Stromal cell of bone marrow (primary cell): ENCODE measurements at places on chromosomes 3 and 15.
A peak's percentile ranks its signal among the peaks of the same experiment; 100 is the strongest.

DNA sequence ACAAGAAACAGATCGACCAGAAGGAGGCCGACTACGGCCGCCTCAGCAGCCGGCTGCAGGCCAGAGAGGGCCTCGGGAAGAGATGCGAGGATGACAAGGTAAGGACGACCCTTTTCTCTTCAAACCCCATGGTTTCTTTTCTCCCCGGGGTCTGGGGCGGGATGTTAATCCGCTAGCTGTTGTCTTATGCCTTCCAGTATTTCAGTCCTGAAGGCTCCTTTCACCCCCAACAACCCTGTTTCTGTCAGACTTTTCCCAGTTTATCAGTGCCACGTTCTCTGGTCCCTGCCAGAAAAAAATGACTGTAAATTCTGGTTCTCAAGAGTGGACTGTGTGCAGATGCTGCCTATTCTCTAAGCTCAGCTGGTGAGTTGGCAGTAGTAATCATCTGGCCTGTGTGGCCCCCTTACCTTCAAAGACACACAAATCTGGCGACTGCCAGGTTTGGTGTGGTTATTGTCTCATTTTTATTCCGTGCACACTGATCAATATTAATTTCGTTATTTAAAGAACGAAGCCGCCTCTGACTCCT, 806 bp downstream of the GOLM2 start:
- no peak for DNase-seq

DNA sequence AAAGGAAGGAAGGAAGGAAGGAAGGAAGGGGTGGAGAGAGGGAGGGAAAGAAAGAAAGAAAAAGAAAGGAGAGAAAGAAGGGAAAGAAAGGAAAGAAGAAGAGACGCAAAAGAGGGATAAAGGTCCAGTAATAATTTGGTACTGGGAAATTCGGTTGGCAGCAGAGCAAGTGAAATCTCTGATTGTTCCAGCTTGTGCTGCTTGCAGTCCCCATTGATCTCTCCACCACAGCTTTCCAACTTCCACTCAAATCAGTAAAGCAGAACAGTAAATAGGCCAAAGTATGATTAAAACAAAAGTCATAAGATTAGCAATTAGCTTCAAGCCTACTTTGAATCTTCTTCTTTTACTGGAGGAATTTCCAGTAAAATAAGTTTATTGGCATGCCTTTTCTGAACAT, 357.2 kb downstream of the ROBO1 start:
- no peak for DNase-seq

- DNase-seq = no peak
These were observed 3.8 kb downstream of the NRROS start for GRCh38 chr3:196643201-196643749.

DNA sequence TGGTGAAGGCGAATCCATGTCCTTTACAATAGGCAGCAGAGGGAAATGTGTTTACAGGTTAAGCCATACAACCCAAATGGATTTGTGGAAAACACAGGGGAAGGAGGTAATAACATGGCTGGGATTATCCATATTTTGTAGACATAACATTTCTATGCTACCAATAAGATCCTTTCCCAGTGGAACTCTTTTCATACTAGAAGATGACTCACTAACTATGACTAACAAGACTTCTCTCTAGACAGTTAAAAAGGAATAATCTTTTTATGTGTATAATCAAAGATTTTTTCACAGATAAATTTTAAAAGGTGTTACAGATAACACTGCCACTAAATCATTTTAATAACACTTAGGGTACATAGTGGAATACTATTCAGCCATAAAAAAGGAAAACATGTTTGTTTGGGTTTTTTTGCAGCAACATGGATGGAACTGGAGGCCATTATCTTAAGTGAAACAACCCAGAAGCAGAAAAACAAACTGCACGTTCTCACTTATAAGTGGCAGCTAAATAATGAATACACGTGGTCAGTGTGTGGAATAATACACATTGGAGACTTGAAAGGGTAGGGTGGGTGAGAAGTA, 39.6 kb downstream of the VPS13C start:
- DNase-seq = peak; percentile 18

- DNase-seq = no peak
These were observed 619 bp downstream of the TTBK2 start for GRCh38 chr15:42919799-42920518.

- no peak for DNase-seq
These were observed 543.7 kb downstream of the FHIT start for GRCh38 chr3:60707452-60708020.

DNA sequence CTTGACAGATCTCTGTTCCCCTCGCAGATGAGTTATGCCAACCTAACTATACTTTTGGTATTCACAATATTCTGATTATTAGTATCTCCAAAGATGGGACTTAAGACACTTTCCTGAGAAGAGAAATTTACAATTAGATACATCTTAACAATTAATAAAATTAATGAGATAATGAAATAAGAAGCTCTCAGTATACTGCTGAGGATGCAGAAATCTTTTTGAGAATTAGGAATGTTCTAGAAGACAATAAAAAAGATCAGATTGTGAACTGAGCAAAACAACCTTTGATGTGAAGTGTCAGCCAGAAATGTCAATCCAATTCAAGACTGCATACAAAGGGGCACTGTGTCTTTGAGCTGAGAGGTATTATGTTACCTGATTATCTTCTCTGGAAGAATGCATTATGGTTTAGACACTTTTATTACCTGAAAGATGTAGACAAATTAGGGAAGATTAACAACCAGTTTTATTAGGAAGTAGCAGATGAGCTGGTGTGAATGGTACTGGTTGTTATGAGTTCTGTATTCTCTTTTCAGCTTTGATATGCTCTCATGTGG, 262.9 kb downstream of the TIGIT start:
- no peak for DNase-seq

- DNase-seq = no peak
These were observed 7.0 kb downstream of the FILIP1L start for GRCh38 chr3:100107221-100107814.

DNA sequence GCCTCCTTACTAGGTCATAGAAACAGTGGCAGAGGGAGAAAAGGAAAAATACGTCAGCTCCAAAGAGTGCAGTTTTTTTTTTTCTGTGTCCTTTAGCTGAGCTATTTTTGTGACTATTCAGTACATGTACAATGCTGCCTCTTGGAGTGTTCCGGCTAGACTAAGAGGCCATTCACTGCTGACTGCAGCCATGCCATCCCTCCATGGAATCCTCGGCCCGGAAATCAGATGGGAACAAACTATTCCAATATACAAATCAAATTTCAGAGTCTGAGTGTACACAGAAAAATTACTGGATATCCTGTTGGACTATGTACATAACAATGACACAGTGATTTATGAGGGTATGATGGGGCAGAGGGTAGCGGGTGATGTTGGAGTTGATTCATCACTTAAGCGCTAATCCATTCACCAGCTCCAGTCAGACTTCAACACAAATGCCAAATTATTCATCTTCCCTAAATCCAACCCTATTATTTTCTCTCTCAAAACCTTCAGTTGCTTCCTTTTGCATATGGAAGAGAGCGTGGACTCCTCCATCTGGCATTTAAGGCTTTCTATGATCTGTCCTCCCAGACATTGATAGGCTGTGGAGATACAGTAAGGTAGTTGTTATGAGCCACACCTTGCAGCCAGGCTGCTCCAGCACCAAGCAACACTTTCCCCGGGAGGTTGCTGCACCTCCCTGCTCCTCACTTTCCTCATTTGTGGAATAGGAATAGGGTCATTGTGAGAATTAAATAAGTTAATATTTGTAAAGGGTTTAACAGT, 109.1 kb downstream of the LPP start:
- peak; percentile 87 for DNase-seq

DNA sequence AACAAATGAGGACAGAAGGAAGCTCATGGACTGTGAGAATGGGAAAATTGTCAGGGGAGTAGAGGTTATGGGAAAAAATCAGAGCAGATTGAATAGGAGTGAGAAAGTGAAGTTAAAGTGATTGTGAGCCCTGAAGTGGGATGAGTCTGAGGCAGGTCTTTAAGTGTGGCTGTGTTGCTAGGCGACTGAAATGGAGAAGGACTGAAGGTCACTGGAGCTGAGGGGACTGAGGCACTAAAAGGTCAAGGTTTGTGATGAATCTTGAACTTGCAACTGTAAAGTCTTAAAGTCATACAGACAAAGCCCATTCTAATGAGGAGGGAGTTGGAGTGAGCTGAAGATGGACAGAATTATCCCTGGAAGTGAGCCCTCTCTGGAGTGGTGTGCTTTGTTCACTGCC, 518.9 kb downstream of the TUSC7 start:
- no peak for DNase-seq

GRCh38 chr3:126314305-126314789, 42.9 kb downstream of the KLF15 start:
- no peak for DNase-seq

DNA sequence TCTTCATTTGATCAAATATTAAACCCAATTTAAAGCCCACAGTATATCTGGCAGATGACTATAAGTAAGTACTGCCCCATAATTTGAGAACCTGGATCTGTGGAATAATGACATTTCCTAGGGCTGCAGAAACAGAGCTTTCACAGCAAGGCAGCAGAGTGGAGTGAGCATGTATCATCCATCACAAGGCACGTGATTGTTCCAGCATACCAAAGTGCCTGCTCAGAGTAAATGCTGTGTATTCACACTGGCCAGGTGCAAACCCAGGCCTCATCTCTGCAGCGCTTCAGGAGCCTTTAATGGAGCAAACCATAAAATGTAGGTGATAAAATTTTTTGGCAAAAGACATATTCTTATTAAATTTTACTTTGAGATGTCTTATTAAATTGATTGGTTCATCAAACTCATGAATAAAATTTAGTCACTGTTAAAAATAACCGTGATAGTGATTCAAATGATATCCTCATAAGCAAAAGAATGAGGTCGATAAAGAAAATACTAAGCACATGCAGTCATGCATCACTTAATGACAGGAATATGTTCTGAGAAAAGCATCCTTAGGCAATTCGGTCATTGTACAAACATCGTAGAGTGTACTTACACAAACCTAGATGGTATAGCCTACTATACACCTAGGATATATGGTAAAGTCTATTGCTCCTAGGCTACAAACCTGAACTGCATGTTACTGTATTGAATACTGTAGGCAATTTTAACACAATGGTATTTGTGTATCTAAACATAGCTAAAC, 99.3 kb upstream of the SLC24A5 start:
- no peak for DNase-seq

- DNase-seq = no peak
These were observed 63.9 kb downstream of the UQCC5 start for GRCh38 chr3:52600258-52600657.

DNA sequence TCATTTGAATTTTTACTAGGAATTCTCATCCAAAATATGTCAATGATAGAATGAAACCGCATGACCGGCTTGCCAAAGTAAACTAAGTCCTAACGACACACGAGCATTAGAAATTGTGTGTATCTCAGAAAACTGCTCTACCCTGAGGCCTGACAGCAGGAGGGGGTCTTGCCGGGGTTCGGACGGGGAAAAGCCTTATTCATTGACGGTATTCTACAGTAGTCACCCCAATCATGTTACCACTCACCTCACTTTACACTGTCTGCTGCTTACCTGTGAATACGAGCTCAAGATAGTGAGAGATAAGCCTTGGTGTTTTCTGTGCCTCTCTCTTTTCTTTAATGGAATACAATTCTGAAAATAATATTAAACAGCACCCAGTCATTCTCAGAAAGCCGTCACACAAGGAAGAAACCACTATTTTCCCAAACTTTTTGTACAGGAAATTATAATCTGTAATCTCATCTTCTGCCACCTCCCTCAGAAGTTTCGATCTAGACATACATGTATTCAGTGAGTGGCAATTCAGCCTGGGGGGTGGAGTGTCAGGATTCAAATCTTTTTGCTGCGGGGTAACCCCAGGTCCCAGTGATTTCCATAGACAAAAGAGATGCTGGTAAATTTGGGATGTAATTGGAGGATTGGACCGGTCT, 492 bp upstream of the FAM43A start:
- DNase-seq = no peak

- DNase-seq = no peak
These were observed 3.0 kb downstream of the PEAK1 start for GRCh38 chr15:77416954-77417353.

GRCh38 chr3:13891017-13891392, 11.1 kb upstream of the WNT7A start:
- no peak for DNase-seq

DNA sequence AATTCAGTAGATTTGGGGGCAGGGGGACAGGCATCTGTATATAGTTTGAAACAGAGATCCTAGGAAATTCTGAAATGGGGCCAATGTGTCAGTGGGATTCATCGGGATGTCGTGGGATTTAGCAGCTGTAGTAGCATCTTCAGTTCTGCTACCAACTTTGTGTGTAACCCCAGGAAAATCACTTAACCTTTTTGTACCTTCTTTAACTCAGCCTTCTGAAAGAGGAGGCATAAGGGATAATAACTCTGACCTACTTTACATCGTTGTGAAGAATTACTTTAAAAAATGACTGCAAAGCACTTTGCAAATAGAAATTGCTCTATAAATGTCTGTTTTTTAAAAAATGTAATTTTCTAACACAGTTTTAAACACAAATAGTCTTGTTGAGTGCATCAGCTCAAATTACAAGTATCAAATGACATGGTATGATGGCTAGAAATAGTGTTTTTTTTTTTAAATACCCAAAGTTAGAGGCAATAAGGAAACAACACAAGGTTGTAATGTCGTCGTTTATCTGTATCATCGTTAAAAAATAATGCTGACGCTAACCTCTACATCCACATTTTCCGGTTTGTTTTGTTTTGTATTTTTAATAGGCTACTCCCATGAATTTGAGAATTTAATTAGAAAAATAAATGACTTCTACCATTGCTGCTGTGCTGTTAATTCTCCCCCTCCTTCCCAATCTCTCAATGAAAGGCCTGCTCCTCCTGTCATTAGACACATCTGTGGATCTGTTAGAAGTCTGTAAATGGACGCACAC, 338.5 kb downstream of the PTPRG start:
- no peak for DNase-seq

DNA sequence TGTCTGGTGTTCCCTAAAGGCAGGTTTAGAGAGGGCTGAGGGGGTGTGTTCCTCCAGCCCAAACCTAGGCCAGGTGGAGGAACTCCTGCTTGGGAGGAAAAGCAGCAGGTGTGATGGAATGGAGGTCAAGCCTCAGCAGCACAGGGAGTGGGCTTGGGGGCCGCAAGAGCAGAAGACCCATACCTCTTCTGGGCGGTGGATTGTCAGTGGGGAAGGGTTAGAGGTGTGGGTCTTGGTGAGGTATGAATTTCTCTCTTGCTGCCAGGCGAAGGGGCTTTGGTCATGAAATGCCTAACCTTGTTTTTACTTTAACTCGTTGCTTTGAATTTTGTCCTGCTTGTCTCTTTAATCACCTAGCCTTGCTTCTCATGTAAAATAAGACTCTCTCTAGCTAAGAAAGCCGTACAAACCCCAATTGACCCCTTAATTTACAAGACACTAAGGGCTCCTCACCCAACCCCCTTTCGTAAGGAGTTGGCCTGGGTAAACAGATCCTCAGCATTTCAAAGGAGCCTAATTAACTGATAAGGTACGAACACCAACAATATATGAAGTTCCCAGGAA, 38.9 kb downstream of the DHX30 start:
- no peak for DNase-seq

DNA sequence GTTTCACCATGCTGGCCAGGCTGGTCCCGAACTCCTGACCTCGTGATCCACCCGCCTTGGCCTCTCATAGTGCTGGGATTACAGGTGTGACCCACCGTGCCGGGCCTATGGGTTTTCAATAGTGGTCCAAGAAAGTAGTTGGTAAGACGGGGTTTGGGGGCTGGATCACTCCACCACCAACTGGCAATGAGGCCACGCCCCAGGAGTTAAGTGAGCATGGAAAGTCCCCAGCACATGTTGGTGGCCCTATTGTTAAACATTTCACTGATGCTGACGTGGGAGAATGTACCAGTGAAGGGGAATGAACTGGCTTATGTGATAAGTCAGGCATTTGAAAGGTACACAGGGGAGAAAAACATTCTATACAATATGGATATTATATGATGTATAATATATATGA, 80.4 kb downstream of the CHRD start:
- no peak for DNase-seq

- DNase-seq = peak; percentile 21
These were observed 9.9 kb upstream of the CCDC54 start for GRCh38 chr3:107367353-107367752.
